ENCODE measurements at places on chromosomes 2 and 18.

DNA sequence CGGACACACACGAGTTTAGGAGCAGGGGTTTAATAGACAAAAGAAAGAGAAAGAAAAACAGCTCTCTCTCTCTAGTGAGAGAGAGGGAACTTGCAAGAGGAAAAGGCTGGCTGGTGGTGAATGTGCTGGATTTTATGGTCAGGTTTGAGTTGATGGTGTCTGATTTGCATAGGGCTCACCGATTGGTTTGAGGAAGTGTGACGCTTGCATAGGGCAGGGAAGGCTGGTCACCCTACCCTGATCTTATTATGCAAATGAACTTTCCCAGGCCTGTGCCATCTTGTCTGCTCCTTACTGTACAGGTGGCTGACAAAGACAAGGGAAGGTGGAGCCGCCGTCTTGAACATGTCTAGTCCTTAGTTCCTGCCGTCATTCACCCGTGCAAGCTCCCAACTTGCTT lies 408.9 kb downstream of the RIT2 start:
- no peak for DNase-seq

DNA sequence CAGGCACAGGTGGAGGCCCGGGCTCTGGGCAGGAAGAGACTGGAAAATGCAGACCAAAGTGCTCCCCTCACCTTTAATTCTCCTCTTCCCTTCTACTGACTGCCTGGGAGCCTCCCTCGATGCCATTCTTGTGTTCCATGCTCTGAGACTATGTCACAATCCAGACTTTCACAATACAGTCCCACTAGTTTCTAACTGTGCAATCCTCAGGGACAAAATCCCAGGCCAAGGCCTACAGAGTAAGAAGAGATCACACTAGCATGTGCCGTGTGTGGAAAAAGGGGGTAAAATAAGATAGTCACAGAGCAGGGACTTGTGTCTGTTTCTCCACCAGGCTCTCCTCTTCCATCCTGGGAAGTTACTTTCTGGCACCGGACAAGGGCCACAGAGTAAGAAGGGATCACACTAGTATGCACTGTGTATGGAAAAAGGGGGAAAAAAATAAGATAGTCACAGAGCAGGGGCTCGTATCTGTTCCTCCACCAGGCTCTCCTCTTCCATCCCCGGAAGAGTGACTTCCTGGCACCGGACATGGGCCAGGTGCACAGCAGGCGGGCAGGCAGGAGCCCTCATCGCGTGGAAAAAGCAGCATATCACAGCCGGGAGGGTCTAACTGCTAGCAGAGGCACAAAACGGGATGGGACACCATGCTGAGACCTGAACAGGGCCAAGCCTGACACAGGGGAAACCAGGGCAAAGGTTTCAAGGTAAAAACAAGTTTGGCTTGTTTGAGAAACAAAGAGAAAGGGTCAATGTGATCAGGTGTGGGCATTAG lies 9.6 kb downstream of the CYB5A start:
- DNase-seq = no peak

DNA sequence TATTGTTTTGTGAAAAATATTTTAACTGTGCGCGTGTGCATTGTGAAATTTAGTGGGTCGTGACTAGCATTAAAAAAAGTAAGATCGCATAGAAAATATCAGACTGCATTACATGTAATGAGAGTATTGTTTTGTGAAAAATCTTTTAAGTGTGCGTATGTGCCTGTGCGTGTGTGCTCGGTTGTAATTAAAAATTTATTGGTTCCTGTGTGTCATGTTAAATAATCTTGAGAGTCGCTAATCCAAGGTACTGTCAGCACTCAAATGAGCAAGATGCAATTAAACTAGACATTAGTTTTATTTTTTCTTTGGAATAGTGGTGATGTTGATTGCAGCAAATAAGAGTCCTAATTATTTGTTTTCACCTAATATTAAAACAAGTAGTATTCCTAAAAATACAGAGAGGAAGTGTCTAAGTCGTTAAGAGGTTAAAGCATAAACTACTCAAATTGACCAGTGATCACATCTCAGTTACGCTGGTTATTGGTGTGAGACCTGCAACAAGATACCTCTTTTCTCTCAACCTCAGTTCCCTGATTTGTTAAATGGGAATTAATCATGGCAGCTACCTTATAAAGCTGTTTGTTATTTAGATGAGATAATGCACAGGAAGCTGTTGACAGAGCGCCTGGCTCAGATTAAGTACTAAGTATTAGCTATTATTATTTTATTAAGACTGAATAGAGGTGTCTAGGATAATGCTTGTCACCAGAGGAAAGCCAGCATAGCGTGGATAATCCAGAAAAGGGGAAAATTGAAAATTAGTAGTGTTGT lies 1.9 kb downstream of the ZDBF2 start:
- no peak for DNase-seq

- no peak for DNase-seq
These were observed 132.7 kb upstream of the STON1 start for GRCh38 chr2:48397281-48397680.

GRCh38 chr2:45289997-45290709 lies 280.9 kb upstream of the SIX2 start:
- no peak for DNase-seq

- peak; percentile 50 for DNase-seq
These were observed 41.8 kb upstream of the NAB1 start for GRCh38 chr2:190607014-190607597.

- no peak for DNase-seq
These were observed 38.4 kb downstream of the SERTAD2 start for GRCh38 chr2:64615192-64615763.

GRCh38 chr2:2764001-2764355 lies 432.9 kb upstream of the MYT1L start:
- DNase-seq = no peak

DNA sequence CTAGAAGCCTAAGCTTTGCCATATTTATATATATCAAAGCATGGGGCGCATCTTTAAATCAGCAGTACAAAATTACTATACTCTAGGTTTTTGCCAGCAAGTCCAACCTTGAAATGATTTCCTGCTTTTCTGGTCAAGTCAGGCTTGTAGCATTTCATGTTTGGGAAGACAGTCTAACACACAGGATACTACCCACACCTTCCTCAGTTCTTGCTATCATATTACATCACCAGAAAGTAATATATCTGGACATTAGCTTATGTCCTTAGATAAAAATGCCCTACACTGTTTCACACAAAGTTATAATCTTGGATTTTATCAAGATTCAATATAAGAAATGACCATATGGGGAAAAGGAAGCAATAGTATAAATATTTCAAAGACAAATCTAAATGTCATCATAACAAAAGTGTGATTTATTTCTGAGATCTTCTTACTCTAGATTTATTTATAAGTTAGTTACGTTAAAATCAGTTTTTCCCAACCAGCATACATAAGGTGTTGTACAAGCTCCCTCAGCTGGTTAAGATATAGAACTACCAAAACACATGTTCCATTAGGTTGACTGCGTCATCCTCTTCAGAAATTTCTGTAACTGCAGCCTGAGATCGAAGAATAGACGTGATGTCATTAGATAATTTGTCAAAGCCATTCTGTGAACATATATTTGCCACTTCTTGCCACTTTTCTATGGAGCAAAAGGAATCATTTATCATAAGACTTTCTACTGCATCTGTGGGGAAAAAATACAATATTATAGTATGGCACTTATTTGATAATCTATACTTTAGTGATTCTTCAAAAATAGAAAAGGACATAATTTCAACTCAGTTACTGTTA lies 56.6 kb downstream of the CLHC1 start:
- DNase-seq = peak; percentile 72

DNA sequence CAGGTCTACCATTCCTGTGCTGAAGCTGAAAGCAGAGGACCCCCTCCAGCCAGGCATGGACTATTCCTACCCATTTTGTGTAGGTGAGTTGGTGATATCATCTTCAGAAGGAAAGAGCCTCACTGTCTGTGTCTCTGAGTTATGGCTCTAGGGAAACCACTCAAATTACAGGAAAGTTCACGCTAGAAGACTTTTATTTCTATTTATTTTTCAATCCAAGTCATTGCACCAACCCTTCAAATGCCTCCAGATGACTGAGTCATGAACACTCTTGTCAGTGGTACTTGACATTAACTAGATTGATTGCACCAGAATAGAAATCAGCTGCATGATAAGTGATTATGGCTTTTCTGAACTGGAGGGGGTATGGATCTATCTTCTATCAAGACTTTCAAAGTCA lies 338.4 kb downstream of the MBD2 start:
- DNase-seq = no peak

DNA sequence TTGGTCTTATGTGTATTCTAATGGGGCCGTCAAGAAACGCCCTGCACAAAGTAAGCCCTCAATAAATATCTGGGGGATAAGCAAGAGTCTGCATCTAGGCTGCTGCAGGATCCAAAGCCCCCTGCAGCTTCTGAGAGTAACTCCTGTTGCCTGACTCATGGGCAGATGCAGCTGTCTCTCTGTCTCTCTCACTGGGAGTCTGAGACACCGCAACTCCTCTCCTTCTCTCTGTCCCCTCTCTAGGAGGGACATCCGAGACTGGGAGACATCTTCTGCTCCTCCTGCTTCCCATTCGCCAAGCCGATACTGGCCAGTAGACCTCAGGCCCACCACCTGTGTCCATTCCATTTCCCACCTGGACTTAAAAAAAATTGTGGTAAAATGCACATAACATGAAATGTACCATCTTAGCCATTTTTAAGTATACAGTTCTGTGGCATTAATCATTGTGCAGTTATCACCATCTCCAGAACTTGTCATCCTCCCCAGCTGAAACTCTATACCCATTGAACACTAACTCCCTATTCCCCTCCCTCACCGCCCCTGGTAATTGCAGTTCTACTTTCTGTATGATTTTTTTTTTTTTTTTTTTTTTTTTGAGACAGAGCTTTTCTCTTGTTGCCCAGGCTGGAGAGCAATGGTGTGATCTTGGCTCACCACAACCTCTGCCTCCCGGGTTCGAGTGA lies 20.1 kb downstream of the DYSF start:
- no peak for DNase-seq

GRCh38 chr2:156837635-156838370 lies 401.6 kb downstream of the GPD2 start:
- peak; percentile 1 for DNase-seq

DNA sequence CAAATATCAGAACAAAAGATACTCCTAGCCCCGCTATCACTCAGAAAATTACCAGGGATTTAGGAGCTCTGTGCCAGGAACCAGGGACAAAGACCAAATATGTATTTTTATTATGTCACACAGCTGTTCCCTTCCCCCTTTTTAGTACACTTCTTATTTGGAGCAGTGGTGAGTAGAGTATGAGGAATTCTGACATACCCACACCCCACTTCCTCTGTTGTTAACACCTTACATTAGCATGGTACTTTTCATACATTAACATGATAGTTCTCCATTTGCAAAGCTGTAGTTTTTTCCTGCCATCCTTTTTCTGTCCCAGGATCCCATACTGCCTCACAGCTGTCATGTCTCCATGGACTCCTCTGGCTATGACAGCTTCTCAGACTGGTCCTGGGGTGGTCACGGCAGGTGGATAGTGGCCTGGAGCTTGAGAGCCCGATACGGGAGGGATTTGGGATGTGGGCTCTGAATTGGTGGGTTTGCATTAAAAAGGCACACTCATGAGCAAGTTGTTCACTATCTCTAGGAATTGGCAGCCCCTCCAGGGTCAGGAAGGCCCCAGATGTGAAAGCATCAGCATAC lies 100.2 kb downstream of the SH3RF3 start:
- DNase-seq = peak; percentile 22

- DNase-seq = no peak
These were observed 6.0 kb downstream of the SOX11 start for GRCh38 chr2:5698134-5698533.

GRCh38 chr2:8392098-8392866 lies 289.6 kb upstream of the ID2 start:
- no peak for DNase-seq

- no peak for DNase-seq
These were observed 15.5 kb downstream of the HDLBP start for GRCh38 chr2:241300000-241300399.

- peak; percentile 5 for DNase-seq
These were observed 874 bp downstream of the NDUFAF7 start for GRCh38 chr2:37232131-37232933.

GRCh38 chr18:51447351-51448342 lies 250.2 kb upstream of the MEX3C start:
- DNase-seq = no peak

- DNase-seq = no peak
These were observed 29.2 kb downstream of the WIPF1 start for GRCh38 chr2:174568425-174568824.

GRCh38 chr18:75496151-75496550 lies 68.6 kb upstream of the SMIM21 start:
- DNase-seq = no peak

DNA sequence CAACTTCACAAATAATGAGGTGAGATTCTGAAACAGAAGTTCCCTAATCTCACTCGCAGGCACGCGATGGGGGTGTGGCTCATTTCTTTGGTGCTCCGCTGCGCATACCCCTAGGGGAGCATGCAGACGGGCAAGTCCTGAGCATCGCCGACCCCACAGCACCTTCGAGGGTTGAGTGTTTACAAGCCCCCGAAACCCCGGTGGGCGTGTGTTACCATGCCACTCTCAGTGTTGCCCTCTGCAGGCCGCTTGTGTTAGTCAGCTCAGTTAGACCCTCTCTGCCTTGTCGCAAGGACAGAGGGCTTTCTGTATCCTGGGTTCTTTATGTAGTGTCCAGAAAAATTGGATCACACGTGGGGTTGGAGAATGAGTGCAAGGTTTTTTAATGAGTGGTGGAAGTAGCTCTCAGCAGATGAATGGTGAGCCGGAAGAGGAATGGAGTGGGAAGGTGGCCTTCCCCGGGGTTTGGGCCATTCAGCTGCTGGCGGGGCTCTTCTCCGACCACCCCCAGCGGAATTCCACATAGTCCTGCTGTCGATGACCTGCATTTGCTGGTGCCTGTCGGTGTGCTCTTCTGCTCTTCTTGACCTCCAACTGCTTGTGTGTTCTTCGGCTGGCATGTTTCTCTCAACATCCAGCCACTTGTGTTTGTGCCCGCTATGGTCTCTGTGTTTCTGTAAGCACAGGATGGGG lies 191.3 kb downstream of the RPRM start:
- no peak for DNase-seq

- peak; percentile 84 for DNase-seq
These were observed 60.0 kb downstream of the TMEM131 start for GRCh38 chr2:97935719-97936161.

GRCh38 chr2:158998551-158999248 lies 30.3 kb downstream of the TANC1 start:
- DNase-seq = peak; percentile 42

- no peak for DNase-seq
These were observed 28.7 kb downstream of the MTERF4 start for GRCh38 chr2:241073166-241074064.

DNA sequence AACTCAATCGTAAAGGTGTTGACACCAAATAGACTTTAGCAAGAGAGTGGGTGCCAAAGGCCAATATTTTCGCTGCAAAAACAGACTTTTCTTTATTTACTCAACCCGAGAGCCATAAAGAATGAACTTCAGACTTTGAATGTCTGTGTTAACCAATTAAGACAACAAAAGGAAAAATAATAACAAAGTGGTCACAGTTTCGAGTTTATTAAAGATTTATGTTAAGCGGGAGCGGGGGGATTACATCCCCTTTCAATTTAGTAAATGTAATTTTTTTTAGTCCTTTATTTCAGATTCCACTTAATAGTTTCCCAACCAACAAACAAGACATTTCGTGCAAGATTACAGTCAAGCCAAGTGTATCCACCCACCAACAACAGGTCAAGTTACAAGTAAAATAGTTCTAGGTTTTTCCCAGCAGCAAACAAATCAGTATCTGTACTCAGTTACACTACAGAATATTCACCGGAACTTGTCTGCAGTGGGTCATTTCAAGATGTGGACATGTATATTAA lies 9.0 kb downstream of the CDH2 start:
- no peak for DNase-seq
